Left hindlimb (tissue), 1 donor: ENCODE measurements at places on chromosomes 2 and 18.

DNA sequence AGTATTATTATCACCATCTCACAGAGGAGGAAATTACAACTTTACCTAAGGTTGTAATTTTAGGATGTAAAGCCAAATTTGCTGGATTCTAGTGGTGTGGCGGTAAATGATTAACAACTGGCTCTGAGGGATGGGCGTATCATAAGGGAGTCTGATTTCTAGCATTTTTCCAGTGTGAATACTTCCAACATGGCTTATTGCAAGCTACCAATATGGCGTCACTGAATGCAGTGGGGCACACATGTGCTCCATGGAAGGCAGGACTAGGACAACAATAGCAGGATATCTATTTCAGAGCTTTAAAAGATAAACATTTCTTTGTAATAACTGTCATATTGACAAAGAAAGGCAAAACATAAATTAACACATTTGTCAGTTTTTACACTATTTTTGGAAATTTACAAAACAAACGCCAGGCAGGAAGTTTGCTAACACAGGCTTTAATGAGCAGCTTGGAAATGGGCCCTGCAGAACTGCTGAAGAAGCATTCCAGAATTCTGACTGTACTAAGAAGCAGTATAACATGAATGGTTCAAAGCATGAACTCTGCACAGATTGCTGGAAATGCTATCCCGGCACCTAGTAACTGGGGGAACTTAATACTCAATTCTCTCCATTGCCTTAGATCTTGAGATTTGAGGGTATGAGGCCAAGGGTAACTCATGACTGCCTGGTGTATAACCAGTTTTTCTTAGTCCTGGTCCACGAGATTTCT is 439.3 kb upstream of the MAP2 start:
- DNase-seq, result no peak

GRCh38 chr2:25561136-25561850 is 112.1 kb downstream of the DTNB start:
- DNase-seq, result no peak

DNA sequence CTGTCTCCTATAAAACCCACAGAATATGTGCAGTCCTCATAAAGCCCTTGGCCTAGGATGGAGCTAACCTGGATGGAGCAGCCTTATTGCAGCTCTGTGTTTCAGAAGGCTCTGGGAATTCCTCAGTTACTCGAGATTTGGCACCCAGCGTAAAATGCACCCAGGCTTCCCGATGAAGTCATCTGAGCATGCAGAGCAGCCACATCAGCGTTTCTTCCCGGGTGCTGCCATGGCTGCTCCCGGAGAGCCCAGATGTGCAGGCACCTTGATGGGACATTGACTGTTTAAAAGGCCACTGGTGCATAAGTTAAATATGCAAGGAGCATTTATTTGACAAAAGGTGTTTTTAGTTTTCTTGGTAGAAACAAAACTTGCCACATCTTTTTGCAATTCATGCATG is 115.2 kb downstream of the MBP start:
- DNase-seq, result no peak

DNA sequence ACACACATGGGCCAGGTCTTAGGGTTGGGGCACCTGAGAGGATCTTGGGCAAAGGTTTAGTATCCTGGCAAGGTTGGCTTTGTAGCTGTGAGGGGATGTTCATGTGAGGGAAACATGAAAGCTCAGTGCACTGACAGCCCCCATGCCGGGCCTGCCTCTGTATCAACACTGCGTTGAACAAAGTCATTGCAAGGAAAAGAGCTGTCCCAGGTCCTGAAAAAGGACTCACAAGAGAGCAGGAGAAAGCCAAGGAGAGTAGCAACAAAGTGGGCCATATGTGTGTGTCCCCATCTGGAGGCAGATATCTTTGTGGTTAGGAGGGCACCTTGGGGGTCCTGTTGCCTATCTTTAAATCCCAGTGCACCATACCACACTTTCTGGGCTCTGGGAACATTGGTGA is 237.8 kb upstream of the THSD7B start:
- DNase-seq, result no peak

GRCh38 chr18:54392543-54393023 is 34.9 kb downstream of the C18orf54 start:
- no peak for DNase-seq

DNA sequence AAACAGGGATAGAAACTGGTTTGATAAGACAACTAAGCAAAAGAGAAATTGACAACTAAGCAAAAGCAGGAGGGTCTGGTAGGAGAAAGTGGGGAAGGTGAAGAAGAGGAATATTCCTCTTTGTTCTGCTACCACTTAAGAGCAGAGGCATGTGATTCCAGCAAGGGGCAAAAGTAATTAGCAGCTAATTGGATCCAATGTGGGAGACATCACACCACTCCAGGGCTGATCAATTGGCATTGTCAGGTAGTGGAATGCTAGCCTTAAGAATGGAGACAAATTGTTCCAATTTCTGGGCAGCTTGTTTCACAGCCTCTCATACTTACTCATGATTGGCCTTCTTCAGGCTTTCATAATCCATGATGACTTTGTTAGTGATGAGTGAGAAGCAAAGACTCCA is 547.1 kb upstream of the GCFC2 start:
- no peak for DNase-seq

DNA sequence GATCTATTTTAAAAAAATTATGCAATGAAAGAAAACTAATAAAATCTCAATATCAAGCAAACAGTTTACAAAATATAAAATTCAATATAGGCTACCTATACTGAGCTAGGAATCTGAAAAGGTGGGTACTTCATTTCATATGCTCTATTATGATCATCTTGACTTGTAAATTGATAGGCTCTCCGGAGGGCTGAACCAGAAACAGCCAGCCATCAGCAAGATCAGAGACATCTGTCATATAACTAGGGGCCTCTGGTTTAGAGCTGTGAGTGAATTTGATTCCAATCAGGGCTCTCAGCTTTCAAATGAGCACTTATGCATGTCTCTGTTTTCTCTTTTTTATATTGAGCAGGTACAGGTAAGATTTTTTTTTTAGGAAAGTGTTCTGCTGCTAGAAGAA is 114.2 kb downstream of the SPHKAP start:
- DNase-seq, result no peak

DNA sequence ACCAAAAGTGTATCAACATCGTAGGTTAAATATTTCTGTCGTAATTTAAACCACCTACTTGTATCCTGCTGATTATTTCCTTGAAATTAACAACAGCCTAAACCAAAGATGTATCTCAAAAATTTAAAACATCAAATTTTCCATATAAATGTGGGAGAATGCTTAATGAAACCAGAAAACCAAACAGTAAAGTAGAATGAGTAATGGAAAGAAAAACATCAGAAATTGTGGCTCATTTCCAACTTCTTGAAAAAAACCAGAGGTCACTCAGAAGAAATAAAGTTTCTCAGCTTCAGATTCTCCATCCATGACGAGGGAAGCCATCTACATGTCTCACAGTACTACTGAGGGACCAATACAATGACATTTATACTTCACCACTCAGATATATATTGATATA is 296.5 kb downstream of the NOL4 start:
- no peak for DNase-seq

DNA sequence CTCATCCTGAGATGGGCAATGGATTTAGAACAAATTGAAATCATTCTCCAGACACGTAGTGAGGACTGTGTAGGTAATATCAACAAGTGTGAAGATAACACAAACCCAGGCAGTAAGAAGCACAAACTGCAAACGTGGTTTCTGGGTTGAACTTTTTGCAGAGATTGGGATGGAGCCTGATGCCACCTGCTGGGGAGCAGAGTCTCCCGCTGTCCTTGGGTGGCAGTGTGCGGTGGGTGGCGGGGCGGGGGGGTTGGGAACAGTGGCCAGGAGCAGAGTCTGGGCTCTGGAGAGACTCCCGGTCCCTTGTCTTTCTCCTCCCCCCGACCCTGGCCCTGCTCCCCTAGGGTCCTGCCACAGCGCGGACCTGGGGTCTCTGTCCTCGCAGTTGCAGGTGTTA is 19.5 kb downstream of the TRAF3IP1 start:
- DNase-seq, result no peak

GRCh38 chr18:41992066-41992465 is 37.0 kb downstream of the PIK3C3 start:
- DNase-seq, result no peak

DNA sequence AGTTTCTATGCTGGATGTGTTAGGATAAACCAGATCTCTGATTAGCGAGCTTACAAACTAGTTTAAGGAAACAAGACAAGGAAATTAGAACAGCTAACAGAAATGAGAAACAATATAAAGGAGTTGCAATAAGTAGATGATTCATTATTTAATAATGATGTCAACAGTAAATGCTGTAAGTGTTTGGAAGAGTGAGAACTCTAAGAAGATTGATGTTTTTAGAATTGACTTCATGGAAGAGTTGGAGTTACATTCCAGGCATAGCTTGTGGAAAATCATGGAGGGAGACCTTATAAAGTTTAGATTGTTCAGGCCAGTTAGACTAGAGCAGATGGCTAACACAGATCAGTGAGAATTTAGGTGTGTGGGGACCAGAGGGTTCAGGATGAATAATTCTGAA is 32.6 kb downstream of the PPP1R1C start:
- no peak for DNase-seq

- no peak for DNase-seq
Observed at GRCh38 chr2:238763471-238763995, 84.4 kb upstream of the TWIST2 start.

DNA sequence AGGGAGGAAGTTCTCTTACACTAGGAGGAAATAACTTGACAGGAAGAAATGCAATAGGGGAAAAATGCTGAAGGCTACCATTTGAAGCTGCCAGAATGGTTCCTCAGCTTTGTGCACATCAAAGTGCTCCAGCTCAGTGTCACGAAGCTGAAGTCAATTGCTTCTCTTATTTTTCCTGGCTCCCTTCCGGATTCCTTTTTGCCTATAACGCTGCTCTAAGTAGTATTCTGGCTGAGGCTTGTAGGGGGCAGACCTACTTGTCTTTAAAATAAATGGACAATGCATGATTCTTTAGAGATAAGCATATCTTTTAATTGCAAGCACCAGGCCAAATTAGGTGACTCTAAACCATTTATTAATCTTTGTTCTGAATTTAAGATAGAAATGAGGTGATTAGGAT is 60.3 kb upstream of the SCN1A start:
- DNase-seq, result no peak

- no peak for DNase-seq
Observed at GRCh38 chr2:207285473-207285815, 119.7 kb upstream of the KLF7 start.

DNA sequence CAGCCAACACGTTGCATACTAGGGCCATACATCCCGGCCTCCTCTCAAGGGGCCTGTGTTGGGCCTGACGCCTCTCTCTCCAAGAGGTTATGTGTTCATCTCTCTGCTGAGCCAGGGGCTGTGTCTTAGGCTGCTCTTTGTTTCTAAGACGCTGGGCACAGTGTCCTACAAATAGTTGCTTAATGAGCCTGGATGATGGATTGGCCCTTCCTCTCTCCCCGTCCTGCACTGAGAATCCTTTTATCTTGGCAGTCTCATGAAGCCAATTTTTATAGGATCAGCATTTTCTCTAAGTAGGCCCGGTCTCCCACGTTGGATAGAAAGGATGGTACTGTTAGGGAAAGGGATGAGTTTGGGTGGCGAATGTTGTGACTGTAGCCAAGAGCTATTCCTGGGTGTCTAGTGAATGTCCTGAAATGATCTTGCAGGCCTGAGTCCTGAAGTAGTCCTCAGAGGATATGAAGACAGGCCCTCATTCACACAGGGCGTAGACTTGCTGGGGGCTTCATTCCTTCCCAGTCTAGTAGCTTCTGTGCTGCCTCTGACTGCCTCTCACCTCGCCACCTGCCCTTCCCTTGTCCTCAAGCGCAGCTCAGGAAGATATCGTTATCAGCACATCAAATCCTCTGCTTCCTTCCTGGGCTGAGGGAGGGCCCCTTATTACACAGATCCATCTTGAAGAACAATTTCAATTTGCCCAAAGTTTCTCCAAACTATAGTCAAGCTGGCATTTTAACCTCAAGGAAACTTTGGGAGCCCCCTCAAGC is 8.8 kb downstream of the LBH start:
- no peak for DNase-seq

- no peak for DNase-seq
Observed at GRCh38 chr2:216450784-216451183, 38.5 kb downstream of the SMARCAL1 start.

DNA sequence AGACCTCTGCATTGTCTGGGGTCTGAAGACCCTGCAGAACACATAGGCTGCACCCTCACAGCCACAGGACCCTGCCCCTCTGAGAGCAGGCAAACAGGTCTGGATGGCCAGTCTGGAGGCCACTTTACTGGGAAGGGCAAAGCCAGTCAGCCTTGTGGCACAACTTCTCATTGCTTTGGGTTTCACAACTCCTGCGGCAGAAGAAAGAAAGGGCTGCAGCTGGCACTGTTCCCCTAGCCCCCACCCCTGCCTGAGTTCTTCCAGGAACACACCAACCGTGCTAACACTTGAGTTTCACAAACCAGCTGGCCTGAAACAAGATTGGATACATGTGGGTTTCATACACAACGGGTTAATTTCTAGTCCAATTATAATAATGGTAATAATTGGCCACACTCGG is 276.5 kb upstream of the MGAT5 start:
- DNase-seq, result no peak

GRCh38 chr2:230124235-230124634 is 55.5 kb upstream of the SLC16A14 start:
- no peak for DNase-seq

GRCh38 chr2:117299451-117299850 is 515.0 kb upstream of the DDX18 start:
- DNase-seq, result no peak
